ENCODE measurements at places on chromosomes 3 and 15.
A peak's percentile ranks its signal among the peaks of the same experiment; 100 is the strongest.

DNA sequence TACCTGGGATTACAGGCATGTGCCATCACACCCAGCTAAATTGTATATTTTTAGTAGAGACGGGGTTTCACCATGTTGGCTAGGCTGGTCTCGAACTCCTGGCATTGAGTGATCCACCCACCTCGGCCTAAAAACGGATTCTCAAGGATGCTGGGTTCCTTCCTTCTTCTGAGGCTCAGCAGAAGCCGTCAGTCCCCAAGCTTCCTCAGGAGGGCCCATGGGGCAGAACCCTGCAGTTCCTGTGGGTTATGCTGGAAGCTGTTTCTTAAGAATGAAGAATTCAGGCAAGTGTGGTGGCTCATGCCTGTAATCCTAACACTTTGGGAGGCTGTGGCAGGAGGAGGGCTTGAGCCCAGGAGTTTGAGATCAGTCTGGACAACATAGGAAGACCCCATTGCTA, 29.0 kb upstream of the ZNF710 start:
- DNase-seq = no peak

DNA sequence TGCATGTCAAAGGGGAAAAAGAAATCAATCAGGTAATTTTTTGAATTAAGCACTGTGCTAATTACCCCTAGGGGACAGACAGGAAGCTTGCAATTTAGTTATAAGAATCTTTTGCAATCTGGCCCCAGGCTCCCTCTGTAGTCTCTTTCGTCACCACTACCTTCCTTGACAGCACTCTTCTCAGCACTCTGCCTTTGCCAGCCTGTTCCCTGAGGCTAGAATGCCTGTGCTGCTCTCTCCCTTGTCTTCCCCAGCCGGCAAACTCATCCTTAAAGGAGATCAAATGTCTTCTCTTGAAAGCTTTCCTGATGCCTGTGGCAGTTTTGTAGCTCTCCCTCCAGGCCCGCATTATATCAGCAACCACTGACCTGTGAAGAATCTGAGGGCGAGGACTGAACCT, 32.4 kb upstream of the PRTG start:
- no peak for DNase-seq

GRCh38 chr15:101246391-101246790, 5.5 kb downstream of the CHSY1 start:
- DNase-seq = no peak

DNA sequence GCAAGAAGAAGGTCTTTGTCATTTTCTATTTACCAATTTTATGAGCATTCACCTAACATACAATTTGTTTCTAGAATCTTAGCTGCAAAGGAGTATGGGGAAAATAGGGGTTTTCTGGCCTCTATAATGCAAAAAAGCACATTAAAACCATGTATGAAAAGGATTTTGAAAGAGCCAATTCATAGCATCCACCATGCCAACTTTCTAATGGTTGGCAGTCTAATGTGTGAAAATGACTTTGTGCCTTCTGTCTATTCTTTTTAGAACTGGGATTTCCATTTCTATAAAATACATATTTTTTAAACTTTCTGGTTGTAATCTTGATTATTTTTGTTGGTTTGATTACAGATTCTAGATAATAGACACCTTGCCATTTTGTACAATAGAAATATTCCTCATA, 333.7 kb upstream of the CNTN6 start:
- no peak for DNase-seq

DNA sequence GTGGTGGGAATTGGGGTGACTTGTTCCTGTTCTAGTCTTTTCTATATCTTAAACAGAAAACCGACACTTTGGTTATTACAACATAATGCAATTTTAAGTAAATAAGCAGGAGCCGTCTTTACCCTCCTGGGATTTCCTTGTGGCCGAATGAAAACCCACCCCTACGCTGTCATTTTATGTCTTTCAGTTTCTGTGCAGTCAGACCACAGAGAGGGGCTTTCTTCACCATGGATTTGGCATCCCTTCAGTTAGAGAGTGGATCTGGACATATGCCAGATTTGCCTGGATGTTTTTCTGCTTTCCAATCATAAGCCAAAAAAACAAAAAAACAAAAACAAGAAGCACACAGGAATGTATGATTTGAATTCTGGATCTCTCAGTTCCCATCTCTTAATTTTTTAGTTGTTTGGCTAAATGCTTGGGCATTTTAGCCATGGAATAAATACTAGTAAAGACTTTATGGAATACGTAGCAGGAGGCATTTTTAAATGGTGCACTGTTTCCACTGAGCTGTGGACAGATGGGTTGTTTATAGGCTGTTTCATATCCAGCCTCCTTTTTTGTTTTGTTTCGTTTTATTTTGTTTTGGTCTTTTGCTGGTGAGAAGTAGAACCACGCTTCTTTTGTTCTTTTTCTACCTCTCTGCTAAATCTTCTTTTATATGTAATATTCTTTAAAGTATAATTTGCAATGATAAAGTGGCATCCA, 272.9 kb downstream of the FEZF2 start:
- DNase-seq = no peak

GRCh38 chr15:61715082-61715481, 345.2 kb downstream of the VPS13C start:
- DNase-seq = no peak

DNA sequence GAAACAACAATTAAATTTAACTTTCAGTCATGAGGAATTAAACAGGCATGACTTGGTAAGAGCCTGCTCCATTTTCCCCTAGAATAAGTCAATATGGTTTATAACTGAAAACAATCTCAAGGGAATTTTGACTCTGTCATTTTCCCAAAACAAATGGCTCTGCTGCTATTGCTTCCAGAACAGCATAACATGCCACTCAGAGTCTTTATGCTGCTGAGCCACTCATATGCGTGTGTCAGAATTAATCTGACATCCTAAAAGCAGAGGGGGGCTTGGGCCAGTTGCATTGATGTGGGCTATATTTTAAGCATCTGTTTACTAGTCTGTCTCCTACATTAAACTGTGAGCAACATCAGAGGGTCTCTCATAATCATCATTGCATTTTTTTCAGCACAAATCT, 111.1 kb upstream of the ABI3BP start:
- no peak for DNase-seq

- no peak for DNase-seq
These were observed 95.6 kb upstream of the BCL6 start for GRCh38 chr3:187840856-187841255.

DNA sequence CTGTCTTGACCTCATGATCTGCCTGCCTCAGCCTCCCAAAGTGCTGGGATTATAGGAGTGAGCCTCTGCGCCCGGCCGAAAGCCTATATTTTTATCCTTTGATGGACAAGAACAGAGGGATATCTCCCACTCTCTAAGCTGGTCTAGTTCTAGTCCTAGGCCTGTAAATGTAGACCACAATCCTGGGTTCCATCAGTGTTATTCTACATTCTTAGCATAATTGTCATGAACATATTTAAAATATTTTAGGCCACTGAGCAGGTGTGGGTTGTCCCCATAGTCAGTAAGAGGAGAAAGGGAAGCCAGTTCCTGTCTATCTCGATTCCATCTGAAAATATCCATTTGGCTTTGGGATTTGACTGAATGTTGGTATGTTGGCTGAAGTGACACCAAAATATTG, 118.1 kb downstream of the EBLN2 start:
- DNase-seq = no peak

DNA sequence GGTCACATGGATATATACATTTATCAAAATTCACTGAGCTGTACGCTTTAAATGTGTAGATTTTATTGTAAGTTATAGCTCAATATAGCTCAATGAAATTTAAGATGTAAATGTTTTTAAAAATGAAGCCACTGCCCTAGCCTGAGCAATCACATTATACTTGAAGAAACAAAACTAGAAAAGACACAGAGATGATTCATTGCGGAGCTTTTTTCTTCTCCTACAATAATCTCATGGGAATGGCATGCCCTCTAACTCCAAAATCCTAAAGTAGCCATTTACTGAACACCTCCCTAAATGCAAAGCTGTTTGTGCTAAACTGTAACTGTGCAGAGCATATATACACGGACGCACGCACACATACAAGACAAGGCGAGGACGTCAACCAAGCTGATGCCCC, 84.2 kb downstream of the MYO9A start:
- no peak for DNase-seq

DNA sequence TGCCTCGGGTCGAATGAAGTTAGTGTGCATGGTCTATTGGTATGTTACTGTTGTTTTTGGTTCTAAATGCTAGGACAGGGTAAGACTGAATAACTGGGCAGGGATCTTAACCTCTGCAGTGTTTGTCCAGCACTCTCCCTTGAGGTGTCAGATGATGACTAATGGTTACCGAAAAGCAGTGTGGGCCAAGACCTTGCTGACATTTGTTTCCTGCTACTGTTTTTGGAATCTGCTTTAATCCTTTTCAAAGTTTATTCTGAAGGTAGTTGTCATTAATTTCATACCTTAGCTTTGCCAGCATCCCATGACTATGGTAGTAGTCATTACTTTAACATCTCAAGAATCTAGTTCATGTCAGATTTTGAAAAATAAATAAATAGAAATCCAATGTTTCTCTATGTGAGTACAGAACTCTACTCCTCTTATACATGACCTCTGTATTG, 117.0 kb downstream of the P3H2 start:
- DNase-seq = no peak

GRCh38 chr3:116037954-116038911, 407.1 kb downstream of the LSAMP start:
- no peak for DNase-seq

DNA sequence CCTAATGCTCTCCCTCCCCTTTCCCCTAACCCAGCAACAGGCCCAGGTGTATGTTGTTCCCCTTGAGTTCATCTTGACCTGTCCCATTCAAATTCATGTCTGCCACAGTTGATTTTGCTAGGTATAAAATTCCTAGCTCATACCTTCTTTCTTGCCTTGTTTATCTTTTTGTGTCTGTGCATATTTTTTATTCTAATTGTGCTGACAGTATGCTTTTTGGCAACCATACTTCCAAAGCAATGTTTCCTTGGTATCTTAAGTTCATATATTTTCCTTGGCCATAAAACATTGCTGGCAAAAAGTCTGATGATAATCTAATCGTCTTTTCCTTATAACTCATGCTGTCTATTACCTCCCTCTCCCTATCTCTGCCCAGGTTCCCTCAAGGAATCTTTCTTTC, 15.5 kb downstream of the LNP1 start:
- DNase-seq = no peak

DNA sequence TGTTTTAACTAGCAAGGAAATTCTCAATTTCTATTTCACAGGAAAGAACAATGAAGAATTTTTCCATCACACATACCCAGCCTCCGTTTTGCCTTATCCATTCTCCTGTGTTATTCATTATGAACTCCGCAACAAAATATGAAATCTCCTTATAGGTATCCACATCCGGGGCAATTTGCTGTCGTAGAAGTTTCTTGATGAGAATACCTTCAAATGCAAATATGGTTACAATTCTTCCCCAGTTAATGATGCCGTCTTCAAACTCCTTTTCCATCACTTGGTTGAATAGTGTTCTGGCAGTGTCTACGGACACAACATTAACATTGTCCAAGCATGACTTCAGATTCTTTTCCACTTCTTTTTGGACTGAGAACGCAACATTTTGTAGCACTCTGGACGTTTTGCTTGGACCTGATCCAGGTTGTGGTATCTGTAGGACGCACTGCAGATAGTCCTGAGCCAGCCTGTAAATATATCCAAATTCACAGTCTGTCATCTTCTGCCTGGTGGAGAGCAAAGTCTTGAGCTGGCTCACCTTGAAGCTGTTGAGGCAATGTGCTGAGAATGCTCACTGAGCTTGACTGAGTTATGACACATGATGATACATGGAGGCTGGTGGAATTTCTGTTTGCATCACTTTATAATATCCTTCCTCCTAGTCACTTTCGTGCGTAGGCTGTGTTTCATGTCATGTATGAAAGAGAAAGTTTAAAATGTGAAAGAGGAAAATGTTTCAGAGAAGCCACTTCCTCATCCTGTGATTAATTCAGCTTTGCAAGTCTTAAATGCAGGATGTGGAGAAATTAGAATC, at the start of gene BCL2A1:
Gene BCL2A1, minus strand, starts transcription at position 573 of the 811 bp plus-strand sequence. Its CDS starts 77 bp downstream, at position 496.
- DNase-seq = peak; percentile 27

DNA sequence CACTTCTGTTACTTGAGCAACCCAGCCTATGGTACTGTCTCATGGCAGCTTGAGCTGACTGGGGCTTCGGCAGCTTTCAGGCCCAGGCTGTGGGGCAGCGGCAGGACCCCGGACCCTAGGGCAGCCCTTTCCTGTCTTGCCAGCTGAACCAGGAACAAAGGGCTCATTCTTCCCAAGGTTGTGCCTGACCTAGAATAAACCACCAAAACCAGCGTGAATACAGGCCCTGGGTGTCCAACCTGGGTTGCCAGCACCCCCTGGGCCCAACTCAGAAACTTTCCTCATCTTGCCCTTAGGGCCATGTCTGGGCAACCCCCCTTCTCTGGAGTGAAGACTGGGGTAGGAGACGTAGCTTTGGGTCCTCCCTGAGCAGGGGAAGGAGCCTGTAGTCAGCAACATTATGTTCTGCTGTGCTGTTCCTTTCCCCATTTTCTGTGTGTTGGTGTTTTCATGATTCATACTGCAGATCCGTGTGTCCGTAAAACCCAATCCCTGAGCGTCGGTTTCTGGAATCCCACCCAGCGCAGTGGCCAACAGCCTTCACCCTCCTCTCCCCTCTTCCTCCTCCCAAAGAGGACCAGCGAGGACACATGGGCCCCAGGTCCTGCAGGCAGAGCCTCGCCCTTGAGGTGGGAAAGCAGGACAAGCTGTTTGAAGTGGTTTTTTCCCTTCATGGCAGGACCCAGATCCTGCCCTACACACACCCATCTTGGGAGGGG, 33.5 kb downstream of the TKT start:
- no peak for DNase-seq

GRCh38 chr3:136194409-136195257, 1.5 kb downstream of the MSL2 start:
- DNase-seq = peak; percentile 58

Measured in CD8-positive, alpha-beta T cell (primary cell).